Brain pericyte (primary cell): ENCODE measurements at places on chromosomes 16 and 17.

DNA sequence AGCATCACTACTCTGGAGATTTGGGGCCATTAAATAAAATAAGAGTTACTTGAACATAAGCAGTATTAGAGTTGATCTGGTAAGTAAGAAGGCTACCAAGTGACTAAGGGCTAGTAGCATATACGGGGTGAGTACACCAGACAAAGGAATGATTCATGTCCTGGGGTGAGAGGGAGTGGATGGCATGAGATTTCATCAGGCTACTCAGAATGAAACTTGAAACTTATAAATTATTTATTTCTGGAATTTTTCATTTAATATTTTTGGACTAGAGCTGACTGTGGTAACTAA is 2.3 kb downstream of the SLFN5 start:
- no peak for DNase-seq

- no peak for DNase-seq
Measured at GRCh38 chr17:82105882-82106687, 8.0 kb upstream of the FASN start.

GRCh38 chr16:80512593-80512853 is 28.3 kb upstream of the DYNLRB2 start:
- DNase-seq = no peak

GRCh38 chr16:67268136-67268579 is 11.2 kb upstream of the PLEKHG4 start:
- DNase-seq = no peak

DNA sequence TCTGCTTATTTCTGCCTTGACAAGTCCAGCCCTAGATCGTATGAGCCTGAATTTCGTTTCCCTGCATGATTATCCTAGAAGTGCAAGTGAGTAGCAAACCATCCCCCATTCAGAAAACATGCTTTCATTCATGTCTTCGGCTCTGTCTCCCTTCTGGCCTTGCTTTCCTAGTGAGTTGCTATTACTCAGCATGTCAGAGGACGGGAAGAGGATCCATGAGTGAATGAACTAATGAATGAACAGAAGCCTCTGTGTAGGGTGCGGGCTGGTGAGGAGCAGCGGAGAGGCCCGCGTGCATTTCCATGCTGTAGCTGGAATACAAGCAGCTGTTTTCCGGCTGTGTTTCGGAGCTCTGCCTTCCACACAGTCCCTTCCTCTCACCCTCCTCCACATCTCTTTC is 155.7 kb upstream of the NOL11 start:
- DNase-seq = no peak

- DNase-seq = no peak
Measured at GRCh38 chr17:79036596-79036995, 12.6 kb downstream of the C1QTNF1 start.

DNA sequence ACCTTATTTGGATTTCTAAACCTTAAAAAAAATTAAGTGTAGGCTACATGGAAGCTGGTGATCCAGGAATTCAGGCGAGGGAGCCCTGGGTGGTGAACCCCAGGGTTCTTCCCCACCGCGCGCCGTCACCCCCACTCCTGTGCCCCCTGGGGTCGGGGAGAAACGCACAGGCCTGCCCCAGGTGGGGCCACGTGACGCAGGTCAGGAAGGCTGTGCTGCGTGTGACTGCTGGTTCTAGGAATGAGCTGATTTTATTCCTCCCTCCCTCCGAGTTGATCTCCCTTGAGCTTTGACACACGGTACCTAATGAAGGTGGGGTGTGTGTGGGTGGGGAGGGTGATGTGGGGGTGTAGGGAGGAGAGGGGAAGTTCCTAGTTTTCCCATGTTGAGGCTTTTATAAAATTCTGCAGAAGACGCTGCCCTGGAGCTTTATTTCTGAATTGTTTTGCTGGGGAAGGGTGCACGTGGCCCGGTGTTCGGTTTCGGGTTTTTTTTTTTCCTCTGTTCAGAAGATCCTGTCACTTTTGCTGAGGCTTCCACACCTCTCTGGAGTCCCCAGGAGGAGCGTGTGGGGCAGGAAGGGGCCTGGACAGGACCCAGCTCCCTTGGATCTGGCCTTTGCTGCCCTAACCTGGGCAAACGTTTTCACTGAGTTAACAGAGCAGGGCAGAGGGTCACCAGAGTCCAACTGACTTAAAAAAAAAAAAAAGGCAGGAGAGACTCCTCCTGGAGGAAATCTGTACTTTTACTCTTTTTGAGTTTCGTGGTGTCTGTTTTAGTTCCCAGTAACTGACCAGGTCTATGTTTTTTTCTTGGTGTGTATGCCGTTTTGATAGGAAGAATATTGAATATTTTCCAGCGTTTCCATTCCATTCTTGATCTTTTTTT is 55.8 kb upstream of the GSE1 start:
- no peak for DNase-seq

DNA sequence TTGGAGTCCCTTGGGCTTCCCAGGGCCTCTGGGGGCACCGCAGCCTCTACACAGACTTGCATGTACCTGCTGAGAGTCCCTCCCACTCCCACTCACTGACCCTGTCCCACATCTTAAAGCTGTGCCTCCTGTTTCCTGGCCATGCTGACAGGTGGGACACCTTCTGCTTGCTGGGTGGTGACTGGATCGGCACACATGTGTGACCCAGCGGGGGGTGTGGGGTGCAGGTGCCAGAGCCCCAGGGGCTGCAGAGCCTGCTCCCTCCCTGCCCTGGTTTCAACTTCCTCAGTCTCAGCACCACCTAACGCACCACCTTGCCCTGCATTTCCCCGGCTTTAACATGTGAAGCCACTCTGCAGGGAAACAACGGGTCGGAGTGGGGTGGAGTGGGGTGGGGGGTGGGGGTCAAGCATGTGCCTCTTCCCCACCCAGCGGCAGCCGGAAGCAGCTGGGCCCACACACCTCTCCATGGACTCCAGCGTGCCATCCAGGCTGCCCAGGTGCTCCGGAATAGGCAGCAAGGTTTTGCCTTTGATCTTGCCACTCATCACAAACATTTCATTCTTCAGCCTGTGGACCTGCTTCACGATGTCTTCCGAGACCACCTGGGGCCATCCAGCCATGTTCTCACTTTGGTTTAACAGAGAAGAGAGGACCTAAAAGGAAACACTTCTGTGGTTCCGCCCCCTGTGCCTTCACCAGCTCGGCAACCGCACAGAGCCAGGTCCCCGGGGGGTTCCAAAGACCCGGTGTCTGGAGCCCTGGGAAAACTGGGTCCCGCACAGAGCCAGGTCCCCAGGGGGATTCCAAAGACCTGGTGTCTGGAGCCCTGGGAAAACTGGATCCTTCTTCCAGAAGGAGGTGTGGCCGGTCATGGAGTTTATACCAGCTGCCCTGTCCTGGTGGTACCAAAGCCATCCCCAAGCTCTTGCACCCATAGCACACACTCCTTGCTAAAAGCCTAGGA is 4.7 kb downstream of the DNAH17 start:
- no peak for DNase-seq

- DNase-seq = no peak
Measured at GRCh38 chr17:46115699-46116098, 77.5 kb downstream of the KANSL1 start.

DNA sequence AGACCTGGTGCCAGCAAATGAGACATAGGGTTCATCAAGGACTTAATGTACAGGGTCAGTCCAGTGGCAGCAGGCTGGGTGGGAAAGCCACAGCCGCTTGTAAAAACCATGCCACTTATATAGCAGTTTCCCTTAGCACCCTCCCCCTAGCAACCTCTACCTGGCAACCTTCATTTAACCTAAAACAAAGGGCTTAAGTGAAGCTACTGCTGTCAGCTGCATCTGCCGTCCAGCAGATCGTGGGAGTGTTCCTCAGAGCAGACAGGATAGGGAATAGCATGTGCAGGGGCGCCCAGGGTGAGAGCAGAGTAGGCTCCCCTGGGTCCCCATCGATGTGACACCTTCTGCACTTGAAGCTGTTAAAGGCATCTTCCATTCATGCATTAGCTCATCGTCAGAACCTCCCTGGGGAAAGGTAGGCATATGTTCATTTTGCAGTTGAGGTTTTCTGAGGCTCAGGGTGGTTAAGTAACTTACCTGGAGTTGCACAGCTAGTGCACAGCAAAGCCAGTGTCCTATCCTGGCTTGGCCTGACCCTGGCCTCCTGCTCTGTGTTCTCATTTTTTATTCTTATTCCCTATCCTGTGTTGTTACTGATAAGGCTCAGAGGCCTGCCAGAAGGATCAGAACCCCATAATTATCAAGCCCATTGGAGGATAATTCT is 112.5 kb downstream of the SOCS1 start:
- no peak for DNase-seq

- no peak for DNase-seq
Measured at GRCh38 chr16:85916141-85916890, 17.4 kb downstream of the IRF8 start.

- no peak for DNase-seq
Measured at GRCh38 chr16:46862555-46863447, 21.4 kb upstream of the GPT2 start.

DNA sequence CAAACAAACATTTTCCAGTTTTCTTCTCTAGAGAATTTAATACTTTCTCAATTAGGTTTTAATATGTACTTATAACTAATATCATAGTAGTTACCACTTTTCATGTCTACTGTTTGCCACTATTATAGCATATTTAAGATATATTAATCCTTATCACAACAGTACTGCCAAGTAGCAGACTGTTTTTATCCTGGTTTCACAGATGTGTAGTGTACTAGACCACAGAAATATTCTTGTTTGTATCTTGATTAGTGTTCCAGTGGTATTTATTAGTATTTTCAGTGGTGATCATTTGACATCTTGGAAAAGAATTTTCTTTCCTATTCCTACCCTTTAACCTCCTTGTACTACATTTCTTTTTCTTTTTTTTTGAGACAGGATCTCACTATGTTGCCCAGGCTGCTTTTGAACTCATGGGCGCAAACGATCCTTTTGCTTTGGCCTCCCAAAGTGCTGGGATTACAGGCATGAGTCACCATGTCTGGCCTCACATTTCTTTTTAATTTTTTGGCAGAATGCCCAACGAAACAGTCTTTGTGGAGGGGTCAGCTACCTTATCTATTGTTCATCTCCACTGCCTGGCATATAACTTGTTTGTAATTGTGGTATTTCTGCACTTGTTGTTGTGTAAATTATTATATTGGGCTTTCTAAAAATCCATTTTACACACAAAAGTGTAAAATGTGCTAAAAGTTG is 27.2 kb downstream of the MAP2K4 start:
- DNase-seq = no peak

- no peak for DNase-seq
Measured at GRCh38 chr17:10799407-10799806, 4.5 kb downstream of the TMEM238L start.

GRCh38 chr17:3885970-3886369 is 6.9 kb downstream of the CAMKK1 start:
- DNase-seq = peak; percentile 64

- DNase-seq = no peak
Measured at GRCh38 chr17:68204736-68205135, 43.1 kb upstream of the AMZ2 start.

GRCh38 chr17:29867643-29868181 is 62.3 kb downstream of the SSH2 start:
- no peak for DNase-seq

- no peak for DNase-seq
Measured at GRCh38 chr17:42411361-42411760, 11.7 kb downstream of the CAVIN1 start.

DNA sequence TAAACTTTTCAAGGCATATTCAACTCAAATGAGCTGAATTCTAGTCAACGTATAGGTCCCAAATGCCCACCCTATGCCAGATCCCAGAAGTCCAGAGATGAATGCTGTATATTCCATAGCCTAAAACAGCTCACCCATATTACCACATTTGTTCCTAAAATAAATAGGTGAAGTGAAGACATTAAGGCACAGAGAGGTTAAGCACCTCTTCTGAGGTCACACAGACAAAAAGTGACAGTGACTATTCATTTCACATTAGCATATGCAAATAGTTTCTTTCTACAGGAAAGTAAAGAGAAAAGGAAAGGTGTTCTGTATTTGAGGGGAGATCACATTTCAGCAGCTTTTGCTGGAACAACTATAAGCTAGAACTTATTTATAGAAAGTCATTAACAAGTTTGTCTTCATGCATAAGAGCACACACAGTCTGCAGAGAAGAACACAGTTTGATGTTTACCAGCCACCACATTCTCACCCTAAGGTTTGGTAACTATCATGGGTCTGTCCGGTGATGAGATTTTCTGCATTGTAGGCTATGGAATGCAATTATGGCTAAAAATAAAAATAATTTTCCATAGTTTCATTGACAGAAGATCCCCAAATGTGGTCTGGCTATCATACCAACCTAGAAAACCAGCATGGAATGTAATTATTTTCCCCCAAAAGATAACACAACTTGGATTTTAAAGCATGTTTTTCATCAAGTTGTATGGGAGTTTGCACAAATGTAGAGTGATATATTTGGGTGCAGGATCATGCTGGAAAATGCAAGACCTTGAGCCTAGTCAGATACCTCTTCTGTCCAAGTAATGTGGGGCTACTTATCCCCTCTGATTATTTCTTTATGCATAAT is 402.1 kb downstream of the UTP18 start:
- no peak for DNase-seq

DNA sequence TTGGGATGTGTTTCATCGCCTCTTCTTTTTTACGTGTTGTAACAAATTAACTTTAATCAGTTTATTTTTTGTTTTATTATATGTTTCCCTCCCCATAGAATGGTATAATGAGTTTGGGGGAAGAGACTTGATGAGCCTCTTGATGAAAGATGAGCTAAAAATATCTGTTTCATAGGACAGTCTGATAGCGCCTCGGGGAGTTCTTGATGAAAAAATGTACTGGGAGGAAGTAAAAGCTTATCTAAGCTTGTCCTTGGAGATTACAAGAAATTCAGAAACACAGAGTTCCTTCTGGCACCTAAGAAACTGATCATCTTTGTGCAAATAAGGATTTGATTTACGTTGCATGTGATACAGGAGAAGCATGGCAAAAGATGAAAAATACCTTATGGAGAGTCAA is 350.2 kb upstream of the CDH8 start:
- no peak for DNase-seq

DNA sequence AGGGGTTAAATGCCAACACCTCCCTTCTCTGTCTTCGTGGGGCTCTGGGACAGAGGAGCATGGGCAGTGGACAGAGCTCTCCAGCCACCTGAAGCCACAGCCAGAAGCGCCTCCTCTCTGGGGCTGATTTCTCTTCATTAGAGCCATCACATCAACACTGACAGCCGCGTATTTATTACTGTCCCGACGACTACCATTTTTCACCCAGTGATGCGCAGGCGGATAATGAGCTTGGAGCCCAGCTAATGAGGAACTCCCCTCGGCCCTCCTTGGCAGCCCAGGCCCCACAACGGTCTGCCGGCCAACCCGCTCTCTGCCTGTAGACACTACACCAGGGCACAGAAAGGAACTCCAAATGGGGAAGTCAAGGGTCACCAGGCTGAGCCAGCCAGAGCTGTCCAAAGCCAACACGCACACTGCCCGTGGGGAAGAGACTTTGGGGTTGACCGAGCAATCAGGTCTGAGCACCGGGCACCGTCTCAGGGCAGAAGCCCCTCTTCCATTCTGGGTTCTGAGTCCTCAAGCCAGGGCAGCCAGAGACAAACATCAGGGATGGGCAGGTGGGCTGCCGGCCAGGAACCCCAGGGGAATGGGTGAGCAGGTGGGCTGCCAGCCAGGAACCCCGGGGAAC is 13.2 kb downstream of the SDK2 start:
- DNase-seq = no peak

- DNase-seq = no peak
Measured at GRCh38 chr16:85459529-85460251, 153.4 kb upstream of the GSE1 start.

- DNase-seq = no peak
Measured at GRCh38 chr17:42743595-42744282, 1.1 kb downstream of the EZH1 start.

- no peak for DNase-seq
Measured at GRCh38 chr17:34390649-34391048, 27.6 kb upstream of the CCL1 start.
